ENCODE measurements at places on chromosomes 12 and 14. TPM values are rescaled to one million over a fixed set of nuclear protein-coding genes. Genes with fewer than 3 reads are reported as not detected.

Gene NKX2-1
- polyA plus RNA-seq, result not detected

DNA sequence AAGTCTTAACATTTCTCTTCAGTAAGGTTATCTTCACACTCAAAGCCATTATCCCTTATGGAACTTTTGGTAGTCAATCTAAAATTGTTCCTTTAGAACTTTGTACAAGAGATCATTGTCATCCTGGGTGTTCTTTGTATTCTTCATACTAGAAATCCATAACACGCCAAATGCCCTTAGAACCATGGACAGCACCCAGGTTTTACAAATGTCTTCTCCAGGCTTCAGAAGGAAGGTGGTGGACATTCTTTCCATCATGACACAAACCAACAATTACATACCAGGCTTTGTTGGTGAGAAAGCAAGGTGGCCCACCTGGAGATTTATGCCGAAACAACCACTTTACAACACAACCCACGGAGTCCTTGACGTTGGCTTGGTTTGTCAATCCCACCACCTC is 365.6 kb upstream of the TBX3 start:
- H3K4me3 ChIP-seq, result no peak overlapping the region
- no peak overlapping the region for H3K27ac ChIP-seq
- DNase-seq, result no peak
- H3K27me3 ChIP-seq, result no peaks in the 10 kb centered on the region

DNA sequence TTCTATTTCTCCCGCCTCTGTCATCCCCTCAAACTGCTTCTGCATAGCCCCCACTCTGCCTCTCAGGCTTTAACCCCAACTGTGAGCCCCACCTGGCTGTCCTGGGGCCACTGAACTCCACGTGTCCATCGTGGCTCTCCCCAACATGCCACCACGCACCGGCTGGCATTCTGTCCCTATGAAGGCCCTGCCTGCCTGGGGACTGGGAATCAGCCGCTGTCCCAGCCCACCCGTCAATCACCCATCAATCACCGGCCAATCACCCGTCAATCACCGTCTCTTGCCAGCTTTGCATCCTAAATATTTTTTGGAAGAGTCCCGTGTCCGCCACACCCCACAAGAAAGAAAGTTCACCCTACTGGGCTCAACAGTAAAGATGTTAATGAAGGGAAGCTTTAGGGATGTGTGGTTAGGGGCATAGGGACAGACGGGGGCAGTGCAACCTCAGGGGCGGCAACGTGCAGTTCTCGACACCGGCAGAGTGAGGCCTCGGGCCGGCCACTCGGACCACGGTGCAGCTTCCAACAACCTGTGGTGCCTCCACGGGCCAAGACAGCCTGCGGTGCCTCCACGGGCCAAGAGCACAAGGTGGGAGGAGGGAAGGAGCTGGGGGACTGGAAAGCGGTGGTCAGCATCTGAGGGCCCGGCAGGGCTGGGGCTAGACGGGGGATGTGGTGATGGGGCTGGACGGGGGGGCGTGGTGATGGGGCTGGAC is 85.6 kb downstream of the GALNT9 start:
- H3K4me3 ChIP-seq, result no peak overlapping the region
- peaks cover 6% of the 10 kb centered on the region for H3K4me1 ChIP-seq
- no peak for DNase-seq
- H3K36me3 ChIP-seq, result no peaks in the 10 kb centered on the region

Gene CRY1
- polyA plus RNA-seq, result 37.1 TPM

- H3K27ac ChIP-seq, result no peak overlapping the region
- H3K4me1 ChIP-seq, result peaks cover 1% of the 10 kb centered on the region
- peaks cover 5% of the 10 kb centered on the region for H3K27me3 ChIP-seq
- H3K4me3 ChIP-seq, result no peak overlapping the region
- DNase-seq, result no peak
These were observed 2.5 kb downstream of the FAM222A start for GRCh38 chr12:109716092-109716479.

Gene TMBIM4
- 336 TPM for polyA plus RNA-seq

DNA sequence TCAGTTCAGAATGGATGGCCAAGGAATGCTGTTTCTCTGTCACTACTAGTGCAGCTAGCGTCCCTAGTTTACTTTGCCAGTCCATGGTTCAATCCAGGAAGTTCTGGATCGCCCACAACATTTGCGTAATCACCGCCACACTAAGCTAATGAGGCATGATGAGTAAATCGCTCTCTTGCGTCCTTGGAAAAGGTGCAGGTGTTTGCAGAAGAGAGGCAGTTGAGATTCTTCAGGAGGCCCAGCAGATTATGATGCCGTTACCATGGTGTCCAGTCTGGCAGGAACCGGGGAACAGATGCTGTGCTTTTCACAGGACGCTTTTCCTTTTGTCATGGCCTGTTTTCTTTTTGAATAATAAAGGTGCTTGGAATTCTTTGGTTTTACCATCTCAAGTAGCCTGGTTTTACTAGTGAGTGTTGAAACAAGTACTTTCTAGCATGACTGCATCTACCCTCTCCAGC is 9.0 kb downstream of the TPH2 start:
- H3K27ac ChIP-seq, result no peak overlapping the region
- H3K27me3 ChIP-seq, result peaks cover 7% of the 10 kb centered on the region
- H3K36me3 ChIP-seq, result no peaks in the 10 kb centered on the region
- no peak for DNase-seq
- H3K4me3 ChIP-seq, result no peak overlapping the region

Gene C14orf39
- not detected for polyA plus RNA-seq

- H3K4me3 ChIP-seq, result no peak overlapping the region
- no peaks in the 10 kb centered on the region for H3K4me1 ChIP-seq
- no peaks in the 10 kb centered on the region for H3K36me3 ChIP-seq
- no peak for DNase-seq
These were observed 12.1 kb downstream of the SPTSSA start for GRCh38 chr14:34449819-34450541.

DNA sequence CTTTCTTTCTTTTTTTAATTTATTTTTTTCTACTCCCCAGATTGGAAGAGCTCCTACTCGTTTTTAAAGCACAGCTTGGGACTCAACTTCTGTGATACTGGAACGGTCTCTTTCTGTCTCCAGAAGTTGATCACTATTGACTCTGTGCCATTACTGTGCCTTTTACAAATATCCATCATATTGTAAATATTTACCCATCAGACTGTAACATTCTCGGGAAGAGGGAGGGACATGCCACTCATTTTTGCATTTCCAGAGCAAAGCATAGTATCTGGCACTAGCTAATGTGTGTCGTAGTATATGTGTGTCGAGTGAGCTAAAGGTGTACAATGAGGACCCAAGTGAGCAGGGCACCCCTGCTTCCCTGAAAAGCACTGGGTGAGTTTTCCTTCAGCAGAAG is 24.0 kb upstream of the GSG1 start:
- H3K27me3 ChIP-seq, result peaks cover 8% of the 10 kb centered on the region
- no peak overlapping the region for H3K27ac ChIP-seq
- DNase-seq, result no peak
- no peak overlapping the region for H3K4me3 ChIP-seq
- H3K4me1 ChIP-seq, result no peaks in the 10 kb centered on the region
- H3K36me3 ChIP-seq, result no peaks in the 10 kb centered on the region

Gene PIANP
- not detected for polyA plus RNA-seq

DNA sequence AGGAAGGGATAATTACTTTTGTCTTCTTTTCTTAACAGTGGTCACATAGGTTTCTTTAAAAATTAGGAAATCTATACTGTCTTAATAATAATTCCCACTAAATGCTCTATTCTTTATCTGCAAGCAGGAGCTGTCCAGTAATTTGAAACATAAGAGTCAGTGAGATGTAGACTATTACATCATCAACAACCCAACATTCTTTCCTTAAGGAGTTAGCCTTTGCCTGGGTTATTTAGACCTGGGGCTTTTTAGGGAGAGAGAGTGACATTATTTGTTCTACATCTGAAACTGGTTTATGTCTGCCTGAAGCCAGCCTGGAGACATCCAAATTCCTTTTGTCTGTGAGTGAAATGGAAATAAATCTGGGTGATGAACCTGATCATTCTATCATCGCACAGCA is 294.4 kb downstream of the TMTC2 start:
- H3K27me3 ChIP-seq, result no peaks in the 10 kb centered on the region
- H3K27ac ChIP-seq, result no peak overlapping the region
- H3K4me1 ChIP-seq, result no peaks in the 10 kb centered on the region
- no peak for DNase-seq

Gene MYH6
- polyA plus RNA-seq, result not detected

All from immature natural killer cell (primary cell).